T-helper 2 cell (primary cell): ENCODE measurements at places on chromosomes 1 and 21.

- no peak for DNase-seq
Observed at GRCh38 chr1:46714976-46715375, 3.9 kb downstream of the EFCAB14 start.

DNA sequence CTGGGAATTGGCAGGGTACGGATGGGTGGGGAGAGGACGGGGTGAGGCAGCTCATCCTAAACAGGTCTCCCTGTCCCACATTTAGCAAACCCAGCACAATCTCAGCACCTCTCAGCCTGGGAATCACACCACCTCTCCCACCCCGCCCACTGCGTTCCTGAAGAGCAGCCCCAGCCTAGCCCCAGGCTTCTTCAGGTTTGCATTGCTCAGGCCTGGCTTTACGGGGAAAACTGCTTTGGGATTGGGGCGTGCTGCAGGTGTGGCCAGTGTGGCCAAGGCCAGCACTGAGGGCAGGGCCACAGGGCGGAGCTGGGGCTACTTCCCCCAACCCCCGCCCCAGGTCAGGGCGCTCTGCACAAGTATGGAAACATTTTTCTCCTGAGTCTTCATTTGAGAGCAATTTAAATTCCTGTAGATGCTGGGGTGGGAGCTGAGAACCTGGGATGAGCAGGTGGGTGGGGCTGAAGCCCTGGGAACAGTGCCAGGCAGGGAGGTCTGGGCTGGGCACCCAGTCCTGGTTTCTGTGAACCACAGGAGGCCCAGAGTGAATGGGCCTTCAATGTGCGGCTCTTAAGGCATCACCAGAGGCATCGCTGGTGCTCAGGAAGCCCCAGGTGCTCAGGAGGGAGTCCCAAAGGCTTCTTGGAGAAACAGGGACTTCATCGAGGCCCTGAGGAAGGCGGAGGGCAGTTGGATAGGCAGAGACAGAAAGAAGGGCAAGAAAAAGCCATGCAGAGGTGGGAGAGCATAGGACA lies 24.1 kb downstream of the TNNT2 start:
- DNase-seq = no peak

- peak; percentile 12 for DNase-seq
Observed at GRCh38 chr1:31739346-31739745, 24.8 kb downstream of the ADGRB2 start.

- DNase-seq = no peak
Observed at GRCh38 chr1:38527373-38527966, 332.1 kb downstream of the RRAGC start.

GRCh38 chr1:168640836-168641235 lies 64.4 kb downstream of the XCL1 start:
- no peak for DNase-seq

DNA sequence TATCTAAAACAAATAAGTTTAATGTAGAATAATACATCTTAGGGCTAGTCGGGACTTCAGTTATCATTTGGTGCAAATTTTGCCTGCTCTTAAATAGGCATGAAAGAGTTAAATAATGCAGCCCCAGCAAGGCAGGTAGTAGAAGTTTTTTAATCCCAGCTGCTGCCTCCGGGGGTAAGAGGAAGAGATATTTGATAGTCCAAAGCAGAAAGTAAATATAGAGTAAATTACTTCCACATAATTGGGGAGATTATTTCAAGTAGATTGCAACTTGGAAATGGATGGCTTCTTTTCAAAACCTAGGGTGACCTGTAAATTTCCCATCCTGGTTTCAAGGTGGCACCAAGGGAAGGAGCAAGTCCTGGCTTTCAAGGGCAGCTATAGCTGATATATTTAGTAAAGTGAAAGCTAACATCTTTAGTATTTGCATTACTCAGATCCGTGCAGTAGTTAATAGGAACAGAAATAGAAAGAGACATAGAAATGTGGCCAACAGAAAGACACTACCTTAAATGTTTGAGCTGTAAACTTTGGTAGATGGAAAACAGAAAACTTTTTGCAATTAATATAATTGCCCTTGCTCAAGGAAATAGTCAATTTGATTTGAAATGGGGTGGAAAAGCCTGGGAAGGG lies 109.1 kb downstream of the LMO4 start:
- no peak for DNase-seq

DNA sequence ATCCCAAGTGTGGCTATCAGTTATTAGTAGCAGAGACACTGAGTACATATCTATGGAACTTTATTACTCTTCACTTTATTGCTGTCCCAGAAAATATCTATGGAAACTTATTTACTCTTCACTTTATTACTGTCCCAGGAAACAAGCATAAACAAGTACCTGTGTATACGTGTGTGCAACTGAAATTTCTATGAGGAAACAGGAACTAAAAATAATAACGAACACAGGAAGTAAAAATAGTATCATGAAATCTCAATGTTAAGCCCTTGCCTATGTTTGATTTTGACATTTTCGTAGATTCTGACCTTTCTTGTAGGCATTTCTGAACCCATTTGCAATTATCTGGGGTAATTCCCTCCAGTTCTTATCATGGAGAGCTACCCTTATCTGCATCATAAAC lies 64.9 kb upstream of the KRTAP19-8 start:
- DNase-seq = no peak
